Cerebellar cortex (tissue), 1 donor: ENCODE measurements at places on chromosomes 7 and 10.

GRCh38 chr7:148303295-148304082, 287.1 kb upstream of the C7orf33 start:
- peak; percentile 11 for DNase-seq

DNA sequence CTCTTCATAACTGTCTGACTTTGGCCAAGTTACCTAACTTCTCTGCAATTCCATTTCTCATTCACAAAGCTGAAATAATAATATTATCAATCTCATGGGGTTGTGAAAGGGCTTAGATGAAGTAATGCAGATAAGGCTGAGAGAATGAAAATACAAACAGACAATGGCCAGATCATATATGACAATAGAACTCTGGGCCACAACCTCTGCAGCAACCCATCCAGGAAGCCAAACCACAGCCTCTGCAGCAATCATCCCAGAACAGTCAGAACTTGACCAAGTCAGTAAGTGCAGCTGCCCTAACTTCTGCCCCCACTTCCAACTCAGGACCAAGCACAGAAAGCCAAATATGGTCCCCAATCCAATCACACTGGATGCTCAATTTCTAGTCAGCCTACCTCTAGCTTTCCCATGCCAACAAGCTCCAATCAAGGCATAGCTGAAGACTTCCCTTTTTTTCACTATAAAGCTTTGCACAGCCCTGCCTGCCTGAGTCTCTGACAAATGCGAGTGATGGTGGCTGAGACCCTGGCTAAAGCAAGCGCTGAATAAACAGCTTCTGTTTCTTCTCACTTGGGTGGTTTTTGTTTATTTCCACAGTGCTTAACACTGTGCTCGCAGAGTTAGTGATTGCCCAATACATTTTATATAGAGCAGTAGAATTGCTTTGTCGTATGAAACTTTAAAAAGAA, 34.8 kb upstream of the TNPO3 start:
- no peak for DNase-seq

- DNase-seq: no peak
Measured at GRCh38 chr10:20117471-20117870, 301.2 kb downstream of the PLXDC2 start.

GRCh38 chr10:89738551-89739209, 37.3 kb downstream of the KIF20B start:
- DNase-seq: no peak

DNA sequence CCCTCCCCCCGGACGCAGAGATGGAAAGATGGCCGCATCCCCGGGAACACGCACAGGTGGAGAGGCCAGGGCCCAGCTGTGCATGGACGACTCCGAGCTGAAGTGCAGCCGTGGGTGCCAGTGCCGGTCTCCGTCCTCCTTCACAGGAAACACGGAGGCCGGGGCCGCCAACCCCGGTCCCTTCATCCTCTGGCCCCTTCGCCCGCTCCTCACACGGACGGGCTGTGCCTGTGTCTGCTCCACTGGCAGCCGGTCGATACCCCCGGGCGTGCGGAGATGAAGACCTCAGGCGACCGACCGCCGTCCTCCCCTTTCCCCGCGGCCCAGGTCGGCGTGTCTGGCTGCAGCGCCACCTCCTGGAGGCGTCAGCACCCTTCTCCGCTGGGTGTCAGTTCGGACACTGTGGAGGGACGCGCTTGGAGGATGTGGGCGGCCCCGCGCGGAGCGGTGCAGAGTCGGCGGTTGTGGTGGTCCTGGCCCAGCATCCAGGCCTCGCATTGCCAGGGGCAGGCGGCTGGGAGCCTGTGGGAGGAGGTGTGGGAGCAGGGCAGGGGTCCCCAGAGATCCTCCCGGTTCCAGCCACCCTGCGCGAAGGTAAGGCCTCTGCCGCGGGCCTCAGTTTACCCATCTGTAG, 9.9 kb downstream of the ZNF511 start:
- peak; percentile 71 for DNase-seq

DNA sequence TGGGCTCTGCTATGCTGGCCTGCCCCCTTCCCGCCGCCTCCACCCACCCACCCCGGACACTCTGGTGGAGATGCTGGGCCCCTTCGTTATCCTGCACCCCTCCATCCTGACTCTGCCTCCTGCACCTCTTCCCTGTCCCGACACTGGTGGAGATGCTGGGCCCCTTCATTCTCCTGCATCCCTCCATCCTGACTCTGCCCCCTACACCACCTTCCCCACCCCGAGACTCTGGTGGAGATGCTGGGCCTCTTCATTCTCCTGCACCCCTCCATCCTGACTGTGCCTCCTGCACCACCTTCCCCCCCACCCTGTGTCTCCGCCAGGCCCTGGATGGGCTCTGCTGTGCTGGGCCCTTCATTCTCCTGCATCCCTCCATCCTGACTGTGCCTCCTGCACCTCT, 15.0 kb downstream of the IDI2 start:
- no peak for DNase-seq

- no peak for DNase-seq
Measured at GRCh38 chr10:78205457-78206016, 171.9 kb downstream of the RPS24 start.

- DNase-seq: no peak
Measured at GRCh38 chr10:13615650-13616300, 29.0 kb downstream of the PRPF18 start.

DNA sequence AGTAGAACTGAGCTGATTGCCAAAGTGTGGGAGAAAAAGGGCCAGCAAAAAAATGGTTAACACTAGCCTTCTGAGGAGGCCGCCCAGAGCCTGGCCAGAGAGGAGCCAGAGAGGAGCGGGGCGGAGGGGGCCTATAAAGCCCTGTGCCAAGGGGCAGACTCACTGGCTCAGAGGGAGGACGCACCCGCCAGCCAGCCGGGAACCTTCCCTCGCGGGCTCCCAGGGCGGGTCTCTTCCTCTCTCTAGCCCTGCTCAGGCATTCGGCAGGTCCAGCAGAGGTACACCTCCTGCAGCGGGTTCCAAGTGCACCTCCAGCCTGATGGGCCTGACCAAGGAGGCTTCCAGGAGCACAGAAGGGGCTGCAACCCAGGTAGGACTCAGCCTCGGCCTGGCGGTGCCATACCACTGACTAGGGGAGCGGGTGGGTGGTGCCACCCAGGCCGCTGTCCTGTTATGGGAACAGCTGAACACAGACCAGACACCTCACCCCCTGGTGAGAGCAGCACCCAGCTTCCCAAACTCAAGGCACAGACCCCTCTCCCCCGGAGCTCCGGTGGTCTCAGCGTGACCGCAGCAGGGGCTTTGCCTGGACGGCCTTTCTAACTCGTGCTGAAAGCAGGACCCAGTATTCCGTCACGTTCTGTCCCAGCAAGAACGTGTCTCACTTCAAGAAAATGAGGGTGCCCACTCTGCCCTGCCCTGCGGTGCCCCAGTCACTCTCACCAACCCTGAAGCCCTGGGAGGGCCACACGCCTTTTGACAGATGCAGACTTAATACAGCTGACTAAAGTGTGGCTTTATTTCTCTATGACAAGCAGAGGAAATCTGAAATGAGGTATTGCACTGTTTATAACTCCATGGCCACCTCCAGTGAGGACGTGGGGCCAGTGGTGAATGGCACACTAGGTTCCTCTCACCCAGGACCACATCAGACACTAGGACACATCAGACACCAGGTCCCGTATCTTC, at the start of gene GPER1:
Gene GPER1 (plus strand): TSS at position 162 of the 969 bp plus-strand sequence. CDS start 3,616 bp downstream, outside the sequence.
- DNase-seq: peak; percentile 60

DNA sequence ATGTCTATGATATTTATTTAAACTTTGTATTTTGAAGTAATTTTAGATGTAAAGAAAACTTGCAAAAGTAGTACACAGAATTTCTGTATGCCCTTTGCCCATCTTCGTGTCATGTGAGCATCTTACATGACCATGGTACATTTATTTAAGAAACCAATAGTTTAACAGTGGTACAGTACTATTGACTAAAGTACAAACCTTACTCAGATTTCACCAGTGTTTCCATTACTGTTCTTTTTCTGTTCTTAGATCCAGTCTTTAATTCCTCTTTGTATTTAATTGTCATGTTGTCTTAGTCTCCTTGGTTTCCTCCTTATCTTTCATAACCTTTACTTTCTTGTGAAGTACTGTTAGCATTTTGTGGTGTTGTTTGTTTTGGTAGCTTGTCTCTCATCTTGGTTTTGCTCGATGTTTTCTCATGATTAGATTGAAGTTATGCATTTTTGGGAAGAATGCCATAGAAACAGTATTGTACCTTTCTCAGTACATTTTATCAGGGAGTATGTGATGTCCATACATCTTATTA, 24.1 kb downstream of the TAX1BP1 start:
- no peak for DNase-seq

GRCh38 chr10:69327463-69328379, 49.4 kb downstream of the HK1 start:
- peak; percentile 82 for DNase-seq

DNA sequence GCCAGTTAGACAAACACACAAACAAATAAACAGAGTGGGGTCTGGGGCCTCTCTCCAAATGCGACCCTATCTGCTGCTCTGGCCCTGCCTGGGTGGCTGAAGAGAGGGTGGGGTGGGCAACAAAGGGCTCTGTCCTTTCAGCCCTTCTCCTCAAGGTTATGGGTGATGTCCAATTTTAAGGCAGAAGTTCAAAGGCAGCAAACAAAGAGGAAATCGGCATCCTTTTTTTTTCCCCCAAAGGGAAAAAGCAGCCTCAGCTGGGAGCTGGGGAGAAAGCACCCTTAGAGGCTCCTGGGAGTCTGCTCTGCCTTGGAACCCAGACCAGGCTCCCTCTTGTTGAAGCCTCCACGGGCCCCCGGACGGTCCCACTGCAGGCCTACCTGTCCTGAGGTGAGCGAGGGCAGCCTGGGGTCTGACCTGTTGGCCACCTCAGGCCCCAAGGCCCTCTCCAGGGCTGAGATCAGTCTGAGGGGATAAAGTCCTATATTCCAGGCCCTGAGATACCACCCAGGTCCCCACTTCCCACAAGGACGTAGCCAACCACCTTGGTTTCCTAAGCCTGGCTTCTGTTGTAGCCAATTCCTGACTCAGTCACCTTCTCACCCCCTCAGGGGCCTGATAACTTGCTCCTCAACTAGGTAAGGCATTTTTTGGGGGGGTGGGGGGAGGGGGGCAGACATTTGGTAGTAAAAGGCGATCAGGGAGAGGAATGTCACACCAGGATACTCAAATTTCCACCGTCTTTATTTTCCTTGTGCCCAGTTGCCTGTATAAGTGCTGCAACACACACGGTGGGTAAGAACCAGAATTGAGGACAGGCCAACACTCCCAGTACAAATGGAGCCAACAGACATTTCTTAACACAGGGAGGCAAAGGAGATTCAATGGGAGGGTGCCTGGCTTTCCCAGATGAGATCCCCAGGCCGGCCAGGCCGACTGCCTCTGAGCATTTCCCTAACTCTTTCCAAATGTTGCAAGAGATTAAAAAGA, 4.3 kb downstream of the HOXA11 start:
- no peak for DNase-seq

DNA sequence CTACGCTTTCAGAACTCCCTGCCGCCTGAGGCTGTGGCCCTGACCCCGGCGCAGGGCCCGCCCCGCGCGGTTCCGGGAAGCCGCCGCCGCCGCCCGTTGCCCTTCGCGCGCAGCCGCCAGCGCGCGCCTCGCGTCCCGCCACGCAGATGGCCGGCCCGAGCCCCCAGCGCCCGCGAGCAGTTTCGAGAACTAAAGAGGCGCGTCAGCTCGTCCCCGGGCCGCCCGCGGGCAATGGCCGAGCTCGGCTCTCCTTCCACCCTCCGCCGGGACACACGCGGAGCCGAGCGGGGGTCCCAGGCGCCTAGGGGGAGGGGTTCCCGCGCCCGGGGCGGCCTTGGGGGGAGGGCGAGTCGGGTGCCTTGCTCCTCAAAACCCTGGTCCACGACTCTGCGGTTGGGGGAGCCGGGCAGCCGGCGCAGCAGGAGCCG, 1.8 kb downstream of the HNRNPF start:
- no peak for DNase-seq

DNA sequence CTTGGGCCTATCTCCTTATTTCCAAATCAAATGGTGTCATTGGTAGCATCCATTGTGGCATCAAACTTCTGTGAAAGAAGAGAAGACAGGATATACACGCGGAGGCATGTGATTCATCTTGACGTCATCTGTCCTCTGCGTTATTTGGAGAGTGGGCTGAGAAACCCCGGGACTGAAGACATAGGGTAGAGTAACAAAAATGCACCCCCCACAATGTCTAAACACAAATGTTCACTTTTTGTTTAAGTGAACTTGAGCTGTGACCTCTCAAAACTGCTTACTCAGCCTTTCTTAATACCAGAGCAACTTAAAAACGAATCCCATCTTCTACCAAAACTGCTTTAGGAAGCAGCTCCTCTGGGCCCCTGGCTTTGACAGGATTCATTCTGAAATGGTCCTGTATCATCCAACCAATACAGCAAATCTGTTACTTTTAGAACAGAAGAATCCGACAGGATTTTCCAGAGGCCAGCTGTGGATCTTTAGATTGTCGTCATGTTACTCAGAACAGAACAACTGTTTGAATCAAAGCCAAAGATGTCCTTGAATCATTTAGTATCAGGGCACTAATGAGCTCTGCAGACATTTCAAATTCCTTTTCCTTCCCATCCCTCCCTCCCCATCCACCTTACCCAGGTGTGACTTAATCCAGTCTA, 438.1 kb downstream of the SUGCT start:
- DNase-seq: no peak

- DNase-seq: no peak
Measured at GRCh38 chr10:43373461-43373860, 2.0 kb downstream of the FXYD4 start.

DNA sequence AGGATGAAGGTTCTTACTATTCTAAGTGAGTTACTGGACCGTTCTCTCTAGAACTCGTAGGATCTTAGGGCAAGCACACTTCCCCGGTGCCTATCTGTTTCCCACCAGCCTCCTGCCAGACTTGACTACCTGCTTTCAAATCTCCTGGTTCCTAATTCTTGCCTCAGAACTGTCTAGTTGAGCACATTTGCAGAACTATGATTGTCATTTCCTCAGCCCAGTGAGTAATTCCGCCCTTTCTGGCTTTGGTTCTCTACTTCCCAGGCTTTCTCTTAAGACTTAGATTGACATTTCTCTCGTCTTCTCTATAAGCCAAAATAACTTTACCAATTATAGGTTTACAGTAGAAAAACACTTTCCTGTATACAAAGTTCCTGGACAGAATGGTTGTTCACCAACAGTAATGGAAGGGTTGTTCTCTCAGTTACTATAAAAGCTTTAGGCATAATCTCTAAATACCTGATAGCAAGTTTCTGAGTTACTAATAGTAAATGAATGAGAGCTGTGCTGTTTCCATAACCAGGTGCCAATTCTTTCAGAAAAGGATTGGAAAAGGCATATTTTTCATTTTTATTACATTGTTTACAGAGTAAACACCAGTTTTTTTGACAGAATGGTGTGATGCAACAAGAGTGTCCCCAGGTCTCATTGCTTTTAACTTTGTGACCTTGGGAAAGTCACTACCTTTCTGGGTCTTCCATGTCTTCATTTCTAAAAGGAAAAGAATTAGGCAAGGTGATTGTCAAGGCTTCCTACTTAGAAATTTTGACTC, 41.1 kb downstream of the PLEKHA8 start:
- DNase-seq: no peak

DNA sequence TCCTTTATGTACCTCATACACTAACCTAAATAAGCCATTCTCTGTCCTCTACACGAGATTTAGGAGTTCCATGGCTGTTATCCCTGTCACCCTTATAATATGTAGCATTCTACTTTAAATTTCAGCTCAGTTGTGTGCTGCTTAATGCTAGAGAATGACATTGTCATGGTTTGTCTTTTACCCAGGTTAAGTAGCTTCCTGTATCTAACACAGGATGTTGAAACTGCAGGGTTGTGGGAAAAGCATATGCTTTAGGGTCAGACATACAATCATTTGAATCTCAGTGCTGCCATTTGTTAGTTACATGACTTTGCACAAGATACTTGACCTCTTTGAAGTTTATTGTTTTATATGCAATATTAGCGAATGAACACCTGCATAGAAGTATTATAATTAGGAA, 235.1 kb upstream of the CACNA2D1 start:
- DNase-seq: peak; percentile 3

- peak; percentile 92 for DNase-seq
Measured at GRCh38 chr7:98922392-98923187, 44.3 kb downstream of the TRRAP start.
